ENCODE measurements at places on chromosomes 6 and 20. TPM values are rescaled to one million over a fixed set of nuclear protein-coding genes. Genes with fewer than 3 reads are reported as not detected.

The NCOA7 gene
- 57.1 TPM for total RNA-seq

The HLA-DOB gene
- total RNA-seq = 0.62 TPM

The PRKN gene
- total RNA-seq = 17.3 TPM

The C6orf58 gene
- not detected for total RNA-seq

DNA sequence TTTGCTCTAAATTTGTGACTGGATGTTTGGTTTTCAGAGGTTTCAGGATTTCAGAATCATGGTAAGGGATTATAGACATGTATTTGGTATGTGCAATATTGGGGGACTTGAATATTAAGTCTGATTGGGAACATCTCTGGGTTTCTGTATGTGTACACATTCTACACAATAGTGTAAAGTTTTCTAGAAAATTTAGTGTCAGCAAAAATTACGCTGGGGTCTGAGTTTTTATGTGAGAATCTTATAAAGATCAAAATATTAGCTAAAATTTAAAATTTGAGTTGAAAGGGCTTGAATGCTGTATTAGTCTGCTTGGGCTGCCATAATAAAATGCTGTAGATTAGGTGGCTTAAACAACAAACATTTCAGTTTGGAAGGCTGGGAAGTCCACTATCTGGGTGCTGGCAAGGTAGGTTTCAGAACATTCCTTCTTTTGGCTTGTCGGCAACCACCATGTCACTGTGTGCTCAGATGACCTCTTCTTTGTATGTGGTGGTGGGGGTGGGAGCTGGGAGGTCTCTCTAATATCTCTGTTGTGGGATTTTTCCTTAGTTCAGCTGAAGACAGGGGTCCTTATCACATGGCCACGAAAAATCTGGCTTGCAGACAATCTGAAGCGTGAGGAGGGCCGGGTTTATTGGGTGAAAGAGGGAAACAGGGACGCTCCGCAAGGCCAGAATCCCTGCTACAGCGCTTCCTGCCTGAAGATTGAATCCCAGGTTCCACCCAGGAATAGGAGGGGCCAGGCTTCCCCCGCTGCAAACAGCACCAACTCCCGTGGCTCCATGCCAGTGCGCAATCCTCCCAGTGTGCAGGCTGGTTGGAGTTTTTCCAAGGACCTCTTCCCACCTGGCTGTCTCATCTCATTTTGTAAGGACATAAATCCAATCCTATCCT lies 299.7 kb downstream of the PLCB1 start:
- H3K36me3 ChIP-seq = no peaks in the 10 kb centered on the region
- H3K27me3 ChIP-seq = no peaks in the 10 kb centered on the region
- peak; percentile 71 for DNase-seq

DNA sequence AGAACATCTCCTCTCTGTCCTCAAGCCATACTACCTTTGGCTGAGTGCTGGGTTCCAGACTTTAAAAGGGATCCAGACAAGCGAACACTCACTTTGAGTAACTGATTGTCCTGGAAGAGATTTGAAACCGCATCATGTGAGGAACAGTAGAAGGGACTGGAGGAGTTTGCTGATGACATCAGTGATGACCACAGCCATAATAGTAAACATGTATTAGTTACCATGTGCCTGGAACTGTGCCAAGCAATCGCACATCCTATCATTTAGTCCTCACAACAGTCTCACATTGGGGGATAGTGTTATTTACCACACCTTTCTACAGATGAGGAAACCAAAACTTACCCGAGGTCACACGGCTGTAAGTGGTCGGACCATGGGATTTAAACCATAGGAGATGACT lies 39.8 kb downstream of the ARMC2 start:
- no peak overlapping the region for H3K4me3 ChIP-seq
- no peaks in the 10 kb centered on the region for H3K4me1 ChIP-seq
- no peaks in the 10 kb centered on the region for H3K27me3 ChIP-seq
- H3K27ac ChIP-seq = no peak overlapping the region
- no peak for DNase-seq
- H3K36me3 ChIP-seq = no peaks in the 10 kb centered on the region

DNA sequence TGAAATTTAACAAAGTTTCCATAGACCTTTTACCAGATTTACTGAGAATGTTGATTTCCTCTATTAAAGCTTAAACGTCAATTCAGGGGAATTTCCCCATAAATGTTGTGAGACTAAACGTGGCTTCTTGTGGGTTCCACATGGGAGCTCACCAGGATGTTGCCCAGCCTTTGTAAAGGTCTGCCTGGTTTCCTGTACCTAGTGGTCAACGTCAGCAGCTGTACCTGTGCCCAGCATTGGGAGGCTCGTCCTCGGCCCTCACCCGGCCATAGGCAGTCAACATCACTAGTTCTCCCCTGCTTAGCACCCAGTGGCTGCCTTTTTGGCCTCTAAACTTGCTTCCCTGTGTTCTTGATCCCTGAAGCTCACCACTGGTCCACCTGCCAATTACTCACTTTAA lies 22.1 kb upstream of the CD83 start:
- H3K4me3 ChIP-seq = no peak overlapping the region
- no peak for DNase-seq
- H3K27me3 ChIP-seq = no peaks in the 10 kb centered on the region
- no peak overlapping the region for H3K27ac ChIP-seq

Data from aorta (tissue), 5 donors.